ENCODE measurements at places on chromosomes 13 and 19.
A peak's percentile ranks its signal among the peaks of the same experiment; 100 is the strongest.

GRCh38 chr19:17584132-17584531 lies 28.7 kb downstream of the COLGALT1 start:
- DNase-seq, result no peak

- DNase-seq, result peak; percentile 62
These were observed 42.9 kb upstream of the F7 start for GRCh38 chr13:113062691-113063090.

- DNase-seq, result no peak
These were observed 3.1 kb downstream of the ZNF784 start for GRCh38 chr19:55621205-55621672.

DNA sequence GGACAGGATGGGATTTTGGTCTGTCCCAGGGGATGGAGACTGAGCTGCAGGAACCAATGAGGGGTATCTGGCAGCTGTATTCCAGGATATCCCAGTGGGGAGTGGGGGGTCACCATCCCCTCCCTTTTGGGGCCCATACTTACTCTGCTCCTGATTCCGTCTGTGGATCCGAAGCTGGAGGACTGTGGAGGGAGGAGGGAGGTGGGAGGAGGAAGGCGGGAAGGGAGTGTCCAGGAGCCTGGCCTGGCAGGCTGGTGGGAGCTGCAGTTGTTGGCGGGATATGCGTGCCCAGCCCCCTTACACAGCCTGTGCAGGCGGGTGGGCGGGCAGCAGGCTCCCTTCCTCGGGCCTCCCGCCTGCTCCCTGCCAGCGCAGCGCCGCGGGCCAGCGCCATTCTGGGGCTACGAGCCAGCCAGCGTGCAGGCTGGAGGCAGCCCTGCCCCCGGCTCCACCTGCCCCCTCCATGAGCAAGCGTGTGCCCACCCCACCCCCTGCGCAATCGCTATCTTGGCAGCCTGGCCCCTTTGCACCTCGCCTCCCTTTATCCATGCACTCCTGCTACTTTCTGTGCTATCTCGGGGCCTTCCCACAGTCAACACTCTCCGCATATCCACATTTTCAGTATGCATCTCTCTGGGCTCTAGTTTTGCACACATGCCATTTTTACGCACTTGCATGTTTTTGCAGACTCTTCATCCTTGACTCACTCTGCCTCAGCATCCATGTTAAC lies 2.8 kb downstream of the MAMSTR start:
- no peak for DNase-seq

GRCh38 chr13:108855737-108856387 lies 226.5 kb downstream of the MYO16 start:
- DNase-seq, result no peak
